ENCODE measurements at places on chromosomes 4 and X.

DNA sequence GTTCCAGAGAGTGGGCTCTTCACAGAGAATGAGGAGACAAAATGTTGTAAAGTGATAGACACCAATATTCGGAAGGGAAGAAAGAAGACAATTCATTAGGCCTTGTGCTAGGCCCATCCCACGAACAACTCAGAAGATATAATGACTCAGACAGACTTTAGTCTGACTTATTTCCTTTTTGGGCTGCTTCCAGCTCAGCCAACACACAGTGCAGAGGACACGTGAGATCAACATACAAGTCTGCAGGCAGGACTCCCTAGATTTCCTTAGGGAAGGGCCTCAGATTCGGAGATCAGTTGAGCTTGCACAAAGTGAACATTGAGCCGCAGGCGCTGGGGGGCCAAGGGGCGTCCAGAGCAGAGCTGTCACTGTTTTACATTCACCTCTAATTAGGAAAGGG, 290.7 kb upstream of the TENM3 start:
- DNase-seq, result no peak

DNA sequence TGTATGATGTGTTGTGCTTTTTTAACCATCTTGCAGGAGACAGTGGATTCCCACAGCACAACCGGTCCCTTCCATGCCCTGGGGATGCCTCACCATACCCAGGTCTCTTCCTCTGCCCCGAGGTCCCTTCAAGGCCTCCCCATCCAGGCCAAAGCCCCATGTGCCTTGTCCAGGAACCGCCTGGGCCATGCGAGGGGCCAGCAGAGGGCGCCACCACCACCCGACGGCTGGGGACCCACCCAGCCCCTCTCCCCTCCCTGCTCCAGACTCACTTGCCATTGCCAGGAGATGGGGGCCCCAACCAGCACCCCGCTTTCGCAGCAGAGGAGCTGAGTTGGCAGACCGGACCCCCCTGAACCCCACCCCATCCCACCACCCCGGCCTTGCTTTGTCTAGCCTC, 485.5 kb downstream of the TRAM1L1 start:
- peak; percentile 1 for DNase-seq

DNA sequence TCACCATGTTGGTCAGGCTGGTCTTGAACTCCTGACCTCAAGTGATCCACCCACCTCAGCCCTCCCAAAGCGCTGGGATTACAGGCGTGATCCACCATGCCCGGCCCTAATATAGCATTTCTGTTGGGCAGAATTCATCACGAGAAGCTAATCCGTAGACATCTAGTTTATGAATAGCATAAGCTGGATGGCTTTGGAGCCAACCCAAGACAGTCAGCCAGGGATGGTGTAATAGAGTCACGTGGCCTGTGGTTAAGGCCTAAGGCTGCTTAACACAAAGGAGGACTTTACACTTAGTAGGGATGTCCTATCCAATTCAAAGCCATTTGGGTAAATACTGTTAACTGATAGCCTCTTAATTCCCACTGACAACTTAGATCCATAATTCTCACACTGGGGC, 173.6 kb downstream of the RAP1GDS1 start:
- DNase-seq, result no peak

DNA sequence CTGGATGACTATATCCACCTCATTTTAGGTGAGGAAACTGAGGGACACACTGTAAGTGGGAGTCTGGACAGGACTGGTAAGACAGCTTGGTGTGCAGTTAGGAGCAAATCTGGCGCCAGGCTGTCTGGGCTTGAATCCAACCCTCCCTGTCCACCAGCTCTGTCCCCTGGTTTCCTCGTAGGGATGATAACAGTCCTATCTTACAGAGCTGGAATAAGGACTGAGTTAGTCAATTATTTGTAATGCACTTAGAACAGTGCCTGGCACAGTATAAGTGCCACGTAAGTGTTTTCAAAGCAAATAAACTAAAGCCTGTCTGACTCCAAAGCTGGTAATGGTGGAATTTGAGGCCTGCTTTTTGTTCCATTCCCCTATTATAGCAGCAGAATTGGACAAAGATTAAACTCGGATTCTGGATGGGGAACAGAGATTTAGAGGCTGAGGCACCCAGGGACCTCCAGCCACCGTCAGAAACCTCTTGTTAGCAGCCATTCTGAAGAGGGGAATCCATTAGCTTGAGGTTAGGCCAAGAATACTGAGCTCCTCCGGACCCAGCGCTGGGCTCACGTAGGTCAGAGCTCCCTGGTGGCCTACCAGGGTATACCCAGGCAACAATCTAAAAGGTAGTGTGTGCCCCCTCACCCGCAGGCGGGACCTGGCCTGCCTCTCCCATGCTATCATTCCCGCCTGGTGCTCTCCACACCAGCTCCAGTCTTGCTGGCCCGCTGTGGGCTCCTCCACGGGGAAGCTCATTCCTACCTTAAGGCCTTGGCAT, 102.1 kb downstream of the UCHL1 start:
- DNase-seq, result no peak

DNA sequence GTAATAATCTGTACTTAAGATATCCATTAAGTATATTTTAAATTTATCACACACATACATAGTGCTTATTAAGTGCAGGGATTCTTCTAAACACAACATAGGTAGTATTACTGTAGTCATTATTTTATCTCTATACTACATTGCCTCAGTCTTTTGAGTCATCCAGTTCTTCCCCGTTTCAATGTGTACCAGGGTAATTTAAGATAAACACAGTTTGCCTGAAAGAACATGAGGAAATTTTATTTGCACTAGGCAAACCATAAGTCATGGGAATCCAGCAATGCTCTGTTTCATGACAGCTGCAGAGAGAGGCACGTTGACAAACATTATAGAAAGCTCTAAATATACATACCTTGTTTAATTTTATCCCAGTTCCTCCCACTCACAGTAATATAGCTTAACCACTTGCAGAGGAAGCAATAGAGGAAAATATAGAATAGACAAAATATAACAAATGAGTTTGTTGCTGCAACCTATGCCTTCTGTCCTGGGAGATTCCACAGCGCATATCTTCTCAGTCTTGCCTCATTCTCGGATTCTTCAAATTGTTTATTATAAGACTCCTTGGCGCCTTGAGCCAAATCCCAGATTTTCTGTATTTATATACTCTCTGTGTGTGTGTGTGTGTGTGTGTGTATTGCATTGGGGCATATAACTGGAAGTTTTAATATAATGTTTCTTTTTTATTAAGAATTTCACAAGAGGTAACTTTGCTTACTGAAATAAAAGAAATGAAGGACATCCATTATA, 258.6 kb downstream of the FAM133A start:
- no peak for DNase-seq

GRCh38 chr4:139458999-139459398, 5.1 kb downstream of the RAB33B start:
- DNase-seq, result no peak

GRCh38 chr4:182973511-182973911, 56.3 kb upstream of the DCTD start:
- no peak for DNase-seq

GRCh38 chr4:26867914-26868684, 7.5 kb downstream of the STIM2 start:
- no peak for DNase-seq

DNA sequence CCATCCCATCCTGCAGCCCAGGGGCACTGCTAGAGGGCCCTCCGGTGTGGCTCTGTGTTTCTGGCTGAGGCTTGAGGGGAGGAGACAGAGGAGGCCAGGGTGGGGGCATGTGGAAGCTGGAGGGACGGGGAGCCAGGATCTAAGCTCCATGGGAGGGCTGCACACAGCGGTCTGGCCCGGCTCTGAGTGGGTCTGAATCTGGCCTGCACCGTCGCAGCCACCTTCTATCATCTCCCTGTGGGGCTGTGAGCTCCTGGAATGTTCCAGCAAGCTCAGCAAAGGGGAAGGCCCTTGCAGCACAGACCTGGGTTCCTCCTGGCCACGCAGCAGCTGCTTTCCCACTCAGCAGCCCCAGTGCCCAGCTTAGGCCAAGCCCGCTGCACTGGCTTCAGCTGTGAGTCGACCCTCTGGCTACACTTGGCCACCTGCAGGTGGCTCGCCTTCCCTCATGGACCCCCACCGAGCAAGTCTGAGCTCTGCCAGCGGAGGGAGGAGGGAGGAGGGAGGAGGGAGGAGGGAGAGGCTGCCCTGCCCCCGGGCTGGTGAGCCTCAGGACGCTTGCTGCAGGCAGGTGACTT, 5.3 kb downstream of the NKX1-1 start:
- no peak for DNase-seq

GRCh38 chr4:3834186-3834662, 68.0 kb downstream of the ADRA2C start:
- no peak for DNase-seq

GRCh38 chr4:119930546-119930945, 136.1 kb downstream of the MAD2L1 start:
- no peak for DNase-seq

DNA sequence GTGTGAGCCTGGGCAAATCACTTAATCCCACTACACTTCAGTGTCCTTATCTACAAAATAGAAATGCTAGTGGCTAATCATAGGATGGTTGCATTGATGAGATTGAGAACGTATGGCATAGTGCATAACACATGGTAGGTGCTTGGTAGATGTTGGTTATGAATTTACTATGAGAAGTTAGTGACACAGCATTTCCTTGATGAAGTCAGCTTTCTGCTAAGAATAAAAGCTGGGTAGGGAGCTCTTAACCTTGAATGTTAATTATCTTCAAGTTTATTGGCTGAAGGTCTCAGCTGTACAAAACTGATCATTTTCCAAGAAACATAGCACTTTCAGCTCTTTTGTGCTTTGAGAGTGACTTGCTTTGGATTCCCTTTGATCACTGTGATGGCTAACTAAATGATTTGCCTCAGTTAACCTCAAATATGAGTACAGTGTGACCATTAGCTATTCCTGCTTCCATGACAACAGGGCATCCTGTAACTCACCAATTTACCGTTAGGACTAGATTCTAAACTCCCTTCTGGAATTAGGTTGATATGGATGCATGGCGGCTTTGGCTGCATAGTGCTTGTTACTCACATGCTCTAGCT, 17.8 kb downstream of the PDK3 start:
- no peak for DNase-seq
